ENCODE measurements at places on chromosomes 6 and 20. TPM values are rescaled to one million over a fixed set of nuclear protein-coding genes. Genes with fewer than 3 reads are reported as not detected.

- DNase-seq: no peak
Measured at GRCh38 chr20:59813948-59814839, 119.2 kb downstream of the SYCP2 start.

DNA sequence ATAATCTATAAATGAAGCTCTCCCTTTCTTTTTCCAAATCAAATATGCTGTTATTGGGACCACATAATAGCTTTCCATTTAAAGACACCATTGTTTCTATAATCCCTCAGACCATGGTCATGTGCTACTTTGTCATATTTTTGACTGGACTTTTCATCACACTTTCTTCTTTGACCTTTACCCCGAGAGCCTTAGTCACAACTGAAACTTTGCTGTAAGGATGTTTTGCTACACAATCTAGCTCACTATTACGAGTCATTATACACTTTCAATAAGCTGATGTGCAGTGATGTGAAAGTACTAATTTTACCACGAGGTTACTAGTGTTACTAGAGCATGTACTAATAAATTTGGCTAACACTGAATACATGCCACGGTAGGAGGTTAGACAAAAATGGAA is 367.2 kb upstream of the RUNX2 start:
- no peak for DNase-seq

GRCh38 chr6:155894758-155895157 is 439.1 kb upstream of the NOX3 start:
- DNase-seq: no peak

DNA sequence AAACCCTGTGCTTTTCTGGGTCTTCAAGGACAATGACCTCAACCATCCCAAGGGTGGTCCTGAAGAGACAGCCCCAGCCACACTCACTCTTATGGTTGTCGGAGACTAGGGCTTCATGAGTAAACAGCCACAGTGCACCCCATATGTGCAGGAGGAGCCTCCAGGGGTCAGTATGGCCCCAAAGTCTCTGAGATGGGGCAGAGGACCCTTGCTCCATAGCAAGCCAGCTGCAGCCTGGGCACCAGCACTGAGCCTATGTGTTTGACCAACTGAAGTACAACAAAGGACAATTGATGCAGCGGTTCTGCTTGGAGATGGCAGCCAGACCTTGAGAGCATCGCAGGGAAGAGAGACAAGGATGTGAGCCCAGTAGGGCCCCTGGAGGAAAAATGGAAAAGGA is 112.2 kb downstream of the LRFN2 start:
- DNase-seq: no peak

GRCh38 chr20:35947907-35948306 is 6.4 kb downstream of the SCAND1 start:
- DNase-seq: no peak

- DNase-seq: no peak
Measured at GRCh38 chr6:125480571-125480970, 178.8 kb upstream of the HDDC2 start.

LHFPL5 gene
- not detected for total RNA-seq

NHLRC1 gene
- total RNA-seq: 2.2 TPM

ROS1 gene
- 0.03 TPM for total RNA-seq
